ENCODE measurements at places on chromosomes 11 and 22.

DNA sequence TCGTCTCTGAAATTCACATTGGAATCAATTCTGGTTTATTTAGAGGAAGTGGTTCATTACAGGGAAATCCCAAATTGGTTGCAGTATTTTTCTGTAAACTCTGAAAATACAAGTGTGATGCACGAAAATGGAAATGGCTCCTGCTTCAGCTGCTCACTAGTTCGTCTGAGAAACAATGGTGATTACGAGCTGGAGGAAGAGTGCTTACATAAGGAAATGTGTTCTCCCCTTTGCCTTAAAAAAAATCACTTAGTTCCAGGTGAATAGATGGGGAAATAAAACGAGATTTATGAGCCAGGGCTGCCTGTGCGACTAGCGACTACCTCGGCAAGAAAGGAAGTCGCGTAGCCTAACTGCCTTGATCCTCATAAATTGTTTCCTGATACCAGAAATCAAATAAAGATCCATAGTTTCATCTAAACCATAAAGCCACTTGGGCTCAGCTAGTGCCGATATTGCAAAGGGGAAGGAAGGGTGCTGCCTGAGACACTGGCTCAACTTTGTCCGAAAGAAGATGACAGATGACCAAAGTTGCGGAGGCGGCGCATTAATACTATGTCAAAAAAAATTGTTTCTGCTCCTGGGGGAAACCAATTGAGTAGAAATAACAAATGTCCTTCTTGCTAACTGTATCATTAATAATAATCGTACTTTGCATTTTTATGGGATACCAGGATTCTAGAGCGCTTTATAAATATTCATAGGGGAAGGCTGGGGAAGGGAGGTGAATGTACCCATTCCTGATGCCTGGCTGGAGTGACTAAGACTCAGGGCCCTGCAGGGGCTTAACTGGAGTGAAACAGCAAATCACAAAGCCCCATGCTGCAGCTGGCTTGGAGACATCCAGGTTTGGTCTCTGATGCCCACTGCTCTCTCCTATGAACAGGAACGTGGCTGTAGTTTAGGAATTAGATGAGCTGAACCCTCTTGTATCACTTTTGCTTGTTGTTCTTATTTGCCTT lies 185.7 kb downstream of the BLID start:
- no peak for DNase-seq

DNA sequence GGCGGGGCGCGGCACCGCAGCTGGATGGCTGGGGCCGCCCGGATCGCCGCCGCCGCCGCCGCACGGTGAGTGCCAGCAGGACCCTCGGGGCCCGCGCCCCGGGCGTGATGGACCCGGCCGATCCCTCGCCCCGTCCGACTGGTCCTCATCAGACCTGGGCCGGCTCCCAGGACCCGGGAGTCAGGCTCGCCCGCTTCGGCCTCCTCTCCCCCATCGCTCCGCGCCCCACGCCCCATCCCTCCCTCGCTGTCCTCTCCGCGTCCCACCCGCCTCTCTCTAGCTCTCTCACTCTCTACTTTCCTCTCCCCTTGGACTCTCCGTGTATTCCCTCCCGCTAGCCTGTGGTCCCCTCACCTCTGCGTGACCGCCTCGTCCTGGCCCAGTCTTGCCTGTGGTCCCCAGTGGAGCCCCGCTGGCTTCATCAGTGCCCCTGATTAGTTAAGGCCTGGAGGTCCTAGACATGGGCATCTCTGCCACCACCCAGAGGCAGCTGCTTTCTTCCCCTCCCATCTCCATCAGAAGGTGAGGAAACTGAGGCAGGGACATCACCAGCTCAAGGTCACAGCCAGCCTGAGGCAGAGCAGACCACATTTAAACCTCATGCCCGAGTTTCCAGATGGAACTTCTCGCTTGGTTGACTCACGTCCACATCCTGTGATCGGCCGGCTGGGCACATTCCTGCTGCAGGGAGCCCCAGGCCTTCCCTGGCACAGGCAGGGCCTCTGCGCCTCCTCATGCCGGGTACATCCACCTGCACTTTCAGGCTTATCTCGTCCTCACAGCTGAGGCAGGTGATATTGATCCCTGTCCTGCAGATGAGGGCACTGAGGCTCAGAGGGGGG lies 429 bp downstream of the SLC39A13 start:
- no peak for DNase-seq

GRCh38 chr22:27323661-27324060 lies 477.9 kb downstream of the MN1 start:
- DNase-seq, result no peak

GRCh38 chr22:38257650-38258250 lies 15.1 kb downstream of the TMEM184B start:
- DNase-seq, result no peak

- DNase-seq, result no peak
These were observed 14.4 kb upstream of the SERPINH1 start for GRCh38 chr11:75547617-75548058.

- DNase-seq, result no peak
These were observed 17.0 kb downstream of the MUC5AC start for GRCh38 chr11:1174441-1175370.

DNA sequence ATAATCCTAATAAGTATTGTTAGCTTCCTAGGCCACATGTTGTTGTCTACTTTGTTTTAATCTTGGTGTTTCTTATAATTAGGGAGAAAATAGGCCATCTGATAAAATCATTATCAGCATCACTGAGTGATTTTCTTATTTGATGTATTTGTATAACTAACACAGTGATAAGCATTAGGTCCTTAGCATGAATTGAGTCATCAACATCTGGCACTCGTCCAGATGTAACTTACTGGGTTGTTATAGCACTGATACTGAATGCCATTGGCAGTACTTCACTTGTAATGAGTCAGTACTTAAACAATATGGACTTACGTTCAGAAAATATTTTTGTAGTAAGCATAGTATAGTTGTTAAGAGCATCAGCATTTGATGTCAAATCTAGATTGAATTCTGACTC lies 16.2 kb downstream of the API5 start:
- no peak for DNase-seq

DNA sequence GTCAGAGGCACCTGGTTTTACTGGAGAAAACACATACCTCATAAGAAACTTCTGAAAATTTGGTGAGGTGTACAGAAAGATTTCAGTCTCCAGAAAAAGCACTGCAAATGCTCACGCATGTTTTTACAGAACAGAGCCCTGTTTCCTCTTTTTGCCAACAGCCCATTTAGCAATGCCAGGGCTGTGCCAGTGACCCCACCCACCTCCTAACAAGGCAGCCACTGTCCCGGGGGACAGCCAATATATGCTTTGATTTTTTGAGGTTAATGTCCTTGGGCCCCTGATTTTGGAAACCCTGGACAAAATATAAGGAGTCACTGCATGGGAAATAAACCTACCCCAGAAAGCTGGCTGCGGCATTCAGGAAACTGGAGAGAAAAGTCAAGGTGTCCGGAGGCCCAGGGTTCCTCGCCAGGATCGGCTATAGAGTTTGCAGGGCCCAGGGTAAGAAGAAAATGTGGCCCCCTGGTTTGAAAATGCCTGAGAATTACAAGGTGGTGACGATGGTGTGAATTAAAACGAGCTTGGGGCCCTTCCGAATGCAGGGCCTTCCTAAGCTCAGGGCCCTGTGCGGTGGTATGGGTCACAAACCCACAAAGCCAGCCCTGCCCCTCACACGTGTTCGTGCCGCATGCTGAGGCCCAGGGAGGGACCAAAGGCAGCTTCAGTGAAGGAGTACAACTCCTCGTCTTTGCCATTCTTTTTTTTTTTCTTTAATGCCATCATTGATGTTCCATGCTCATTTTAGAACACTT lies 71.1 kb upstream of the WNT7B start:
- no peak for DNase-seq

GRCh38 chr11:20042045-20042639 lies 118.1 kb downstream of the DBX1 start:
- DNase-seq, result no peak

- DNase-seq, result no peak
These were observed 26.2 kb downstream of the TBC1D22A start for GRCh38 chr22:46788441-46789172.

All from stimulated activated CD8-positive, alpha-beta memory T cell treated with anti-CD3 and anti-CD28 coated beads, Interleukin-7, amount 100 ng/mL, for 4 hours (primary cell).